ENCODE measurements at places on chromosomes 3 and 15. TPM values are rescaled to one million over a fixed set of nuclear protein-coding genes. Genes with fewer than 3 reads are reported as not detected.

Gene HYAL1
- total RNA-seq, result 90.6 TPM

Gene ALG1L2
- total RNA-seq, result not detected

Gene RYK
- 18.5 TPM for total RNA-seq

Gene MB21D2
- 0.15 TPM for total RNA-seq

Gene CBLB
- 21.4 TPM for total RNA-seq

All from right lobe of liver (tissue), 6 donors.